ENCODE measurements at places on chromosomes 4 and X.

DNA sequence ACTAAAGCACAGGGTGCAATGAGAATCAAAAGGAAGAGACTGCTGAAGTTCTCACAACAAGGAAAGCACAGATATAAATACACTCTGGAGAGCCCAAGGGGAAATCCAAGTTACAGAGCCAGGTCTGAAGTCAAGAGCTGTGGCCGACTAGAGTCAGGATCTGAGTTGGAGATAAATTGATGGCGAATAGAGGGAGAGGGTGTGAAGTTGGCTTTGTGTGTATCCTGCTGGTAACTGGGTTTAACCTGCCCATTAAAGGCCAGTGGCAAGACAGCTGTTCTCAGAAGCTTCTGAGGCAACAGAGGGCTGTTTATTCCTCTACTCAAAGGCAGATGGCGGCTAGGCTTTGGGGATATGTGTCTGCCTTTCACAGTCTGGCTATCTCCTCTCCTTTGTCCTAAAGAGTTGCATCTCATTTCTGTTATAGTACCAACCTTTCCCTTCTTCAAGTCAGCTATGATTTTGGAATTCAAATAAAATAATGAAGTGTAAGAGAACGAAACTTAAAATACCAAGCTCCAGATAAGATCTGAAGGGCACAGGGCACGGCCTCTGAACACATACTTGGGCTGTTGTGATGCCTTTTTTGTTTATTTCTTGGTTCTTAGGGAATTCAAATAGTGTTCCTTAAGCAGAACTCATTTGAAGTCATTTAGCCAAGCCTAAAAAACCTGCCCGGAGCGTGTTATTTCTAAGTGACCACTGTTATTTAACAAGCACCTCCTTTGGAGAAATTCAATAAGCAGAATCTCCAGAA is 142.1 kb downstream of the APBB2 start:
- DNase-seq, result no peak

DNA sequence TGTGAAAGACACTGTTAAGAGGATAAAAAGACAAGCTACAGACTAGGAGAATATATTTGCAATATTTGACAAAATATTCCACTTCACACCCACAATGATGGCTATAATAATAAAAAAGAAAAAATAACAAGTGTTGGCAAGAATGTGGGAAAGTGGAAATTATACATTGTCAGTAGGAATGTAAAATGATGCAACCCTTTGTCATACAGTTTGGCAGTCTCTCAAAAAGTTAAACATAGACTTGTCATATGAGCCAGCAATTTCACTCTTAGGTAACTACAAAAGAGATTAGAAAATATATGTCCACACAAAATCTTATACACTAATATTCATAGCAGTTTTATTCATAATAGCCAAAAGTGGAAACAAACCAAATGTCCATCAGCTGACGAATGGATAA is 5.2 kb upstream of the RADX start:
- DNase-seq, result no peak

DNA sequence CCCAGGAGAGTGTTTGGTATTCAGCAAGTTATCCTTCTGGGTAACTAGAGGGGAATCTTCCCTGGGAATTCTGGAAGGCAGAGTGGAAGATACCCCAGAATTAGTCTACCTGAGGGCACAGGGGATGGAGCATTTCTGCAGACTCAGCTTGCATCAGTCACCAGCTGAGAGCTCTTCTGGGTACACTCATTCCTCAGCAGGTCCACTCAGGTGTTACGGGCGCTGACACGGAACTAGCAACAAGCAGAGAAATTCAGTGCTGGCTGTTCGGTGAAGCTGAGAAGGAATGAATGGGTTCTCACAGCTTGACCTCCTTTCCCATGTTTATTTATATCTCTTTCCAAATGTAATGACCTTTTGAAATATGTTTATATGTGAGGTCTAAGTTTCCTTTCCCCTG is 106.0 kb upstream of the PNPLA4 start:
- DNase-seq, result no peak

GRCh38 chr4:166044871-166045270 is 171.8 kb downstream of the TLL1 start:
- no peak for DNase-seq

DNA sequence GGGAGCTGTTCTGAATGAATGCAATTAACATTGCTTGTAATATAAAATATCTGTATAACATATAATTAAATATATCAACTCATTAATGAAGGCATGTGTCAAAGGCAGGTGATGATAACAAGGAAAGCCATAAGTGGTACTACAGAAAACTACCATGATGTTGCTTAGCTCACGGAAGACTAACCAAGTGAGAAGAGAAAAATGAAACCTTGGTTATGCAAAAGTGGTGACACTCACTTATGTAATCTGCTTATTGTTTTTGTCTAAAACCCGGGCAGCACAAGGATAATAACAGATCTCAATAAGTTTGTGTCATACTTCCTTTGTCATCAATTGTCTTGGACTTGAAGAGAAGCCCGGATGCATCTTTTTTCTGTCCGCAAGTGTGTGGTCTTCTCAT is 156.4 kb downstream of the HS6ST2 start:
- DNase-seq, result no peak

DNA sequence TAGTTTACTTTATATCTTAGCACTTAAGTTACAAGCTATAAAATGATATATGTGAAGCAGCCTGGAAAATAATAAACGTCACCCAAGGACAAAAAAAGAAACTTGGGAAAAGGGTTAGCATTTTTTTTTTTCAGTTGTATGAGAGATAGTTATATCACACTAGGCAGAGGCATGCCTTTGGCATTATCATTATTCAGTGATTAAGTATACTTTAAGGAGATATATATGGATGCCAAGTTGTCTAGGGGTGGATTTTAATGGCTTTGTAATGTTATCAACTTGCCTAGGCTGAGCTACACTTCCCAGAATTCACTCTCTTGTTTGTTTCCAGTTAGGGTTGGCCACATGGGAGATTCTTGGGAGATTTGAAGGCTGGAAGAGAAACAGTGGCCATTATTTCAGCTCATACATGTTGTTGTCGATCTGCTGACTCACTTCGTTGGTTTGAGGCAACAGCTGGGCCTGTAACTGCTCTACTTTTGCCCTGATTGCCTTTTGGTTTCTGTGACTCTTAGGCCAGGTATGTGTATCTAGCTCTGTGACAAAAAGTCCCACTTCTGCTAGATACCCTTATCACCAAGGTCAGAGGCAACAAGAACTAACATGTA is 11.5 kb upstream of the SRPX start:
- DNase-seq, result no peak
